ENCODE measurements at places on chromosomes 6 and 20. TPM values are rescaled to one million over a fixed set of nuclear protein-coding genes. Genes with fewer than 3 reads are reported as not detected.

Gene FLRT3
- 96.3 TPM for polyA plus RNA-seq

Gene ENPP4
- 11.3 TPM for polyA plus RNA-seq

Gene RUNX2
- polyA plus RNA-seq, result 2.6 TPM

Gene CARMIL1
- polyA plus RNA-seq, result 32.2 TPM

Gene JARID2
- 13.3 TPM for polyA plus RNA-seq

Gene PRPH2
- 1.5 TPM for polyA plus RNA-seq

Gene BTN1A1
- 0.22 TPM for polyA plus RNA-seq

Gene CEBPB
- 28.4 TPM for polyA plus RNA-seq

Gene ADGB
- polyA plus RNA-seq, result 0.06 TPM

Gene NELFCD
- 82.0 TPM for polyA plus RNA-seq

Gene SLC17A5
- 72.9 TPM for polyA plus RNA-seq

Gene PRL
- polyA plus RNA-seq, result 0.78 TPM

Gene MRAP2
- polyA plus RNA-seq, result 1.7 TPM

All from large intestine (tissue), 12 donors.